ENCODE measurements at places on chromosomes 4 and X.

DNA sequence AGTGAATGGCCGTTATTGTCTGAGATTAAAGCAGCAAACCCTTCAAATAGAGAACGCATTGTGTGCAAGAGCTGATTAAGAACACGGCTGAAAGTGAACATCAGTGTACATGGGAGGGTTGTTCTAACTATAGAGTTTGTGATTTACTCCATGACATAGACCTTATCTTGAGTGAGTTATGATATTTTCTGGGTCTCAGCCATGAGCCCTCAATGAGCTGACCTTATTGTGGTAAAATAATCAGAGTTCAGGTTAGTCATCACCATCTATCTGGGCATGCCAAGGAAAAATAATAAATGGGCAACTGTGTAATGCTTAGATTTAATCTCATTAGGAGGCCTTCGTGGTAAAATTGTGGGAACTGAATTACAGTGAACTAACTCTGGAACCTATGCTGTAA is 33.2 kb upstream of the CLDN24 start:
- DNase-seq: no peak
- H3K36me3 ChIP-seq: no peaks in the 10 kb centered on the region
- H3K4me1 ChIP-seq: no peaks in the 10 kb centered on the region
- no peak overlapping the region for H3K4me3 ChIP-seq
- no peaks in the 10 kb centered on the region for H3K27me3 ChIP-seq

GRCh38 chr4:141132709-141133145 is 542 bp downstream of the RNF150 start:
- peak overlapping the region; percentile 54 for H3K4me3 ChIP-seq
- peaks cover 14% of the 10 kb centered on the region for H3K4me1 ChIP-seq
- no peaks in the 10 kb centered on the region for H3K36me3 ChIP-seq

DNA sequence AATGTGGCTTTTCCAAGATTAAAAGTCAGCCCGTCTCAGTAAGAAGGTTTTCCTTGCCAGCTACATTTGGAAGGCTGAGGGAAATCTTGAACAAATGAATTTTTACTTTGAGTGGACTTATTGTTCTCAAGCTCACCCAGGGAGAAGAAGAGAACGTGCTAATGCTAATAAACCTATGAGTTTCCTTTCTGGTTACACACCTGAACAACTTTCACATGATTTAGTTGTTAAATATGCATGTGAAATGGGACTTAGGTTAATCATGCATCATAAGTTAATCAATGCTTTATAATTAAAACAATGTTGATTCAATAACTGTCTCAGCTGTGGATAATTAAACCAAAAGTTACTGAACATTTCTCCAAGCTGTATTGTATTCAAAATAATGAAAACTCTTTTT is 33.9 kb downstream of the DIPK2B start:
- H3K4me3 ChIP-seq: no peak overlapping the region
- H3K4me1 ChIP-seq: no peaks in the 10 kb centered on the region
- no peaks in the 10 kb centered on the region for H3K36me3 ChIP-seq
- no peaks in the 10 kb centered on the region for H3K27me3 ChIP-seq
- H3K27ac ChIP-seq: no peak overlapping the region

- no peak overlapping the region for H3K27ac ChIP-seq
- no peak overlapping the region for H3K4me3 ChIP-seq
- H3K4me1 ChIP-seq: peaks cover 11% of the 10 kb centered on the region
- H3K27me3 ChIP-seq: peaks cover 6% of the 10 kb centered on the region
- DNase-seq: no peak
Observed at GRCh38 chrX:153475271-153475670, 4.9 kb upstream of the HAUS7 start.

DNA sequence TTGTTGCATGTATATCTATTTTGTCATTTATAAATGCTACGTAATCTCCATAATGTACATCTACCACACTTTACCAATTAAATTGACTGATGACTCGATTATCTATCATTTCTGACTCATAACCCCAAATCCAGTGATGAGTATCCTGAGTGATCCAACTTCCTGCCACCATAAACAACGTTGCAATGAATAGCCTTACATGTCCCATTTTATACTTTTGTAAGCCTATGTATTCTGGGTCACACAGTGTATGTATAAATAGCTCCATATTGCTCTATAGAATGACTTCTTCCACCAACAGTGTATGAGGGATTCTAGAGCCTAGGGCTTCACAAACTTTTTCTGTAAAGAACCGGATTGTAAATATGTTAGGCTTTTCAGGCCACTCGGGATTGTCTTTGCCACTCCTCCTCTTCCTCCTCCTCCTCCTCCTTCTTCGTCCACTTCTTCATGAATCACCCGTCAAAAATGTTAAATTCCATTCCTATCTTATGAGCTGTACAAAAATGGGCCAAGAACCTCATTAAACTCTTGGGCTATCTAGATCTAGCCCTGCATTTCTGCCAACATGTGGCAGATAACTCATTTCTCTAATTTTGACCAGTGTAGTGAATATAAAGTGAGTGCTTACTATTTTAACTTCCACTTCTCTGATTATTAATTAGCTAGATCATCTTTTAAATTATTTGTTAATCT is 672.2 kb upstream of the AMOT start:
- no peaks in the 10 kb centered on the region for H3K36me3 ChIP-seq
- H3K27ac ChIP-seq: no peak overlapping the region
- no peak overlapping the region for H3K4me3 ChIP-seq
- H3K4me1 ChIP-seq: no peaks in the 10 kb centered on the region
- DNase-seq: no peak
- H3K27me3 ChIP-seq: no peaks in the 10 kb centered on the region

GRCh38 chr4:11765849-11766453 is 337.3 kb upstream of the HS3ST1 start:
- no peaks in the 10 kb centered on the region for H3K36me3 ChIP-seq
- no peaks in the 10 kb centered on the region for H3K4me1 ChIP-seq
- H3K4me3 ChIP-seq: no peak overlapping the region
- no peaks in the 10 kb centered on the region for H3K27me3 ChIP-seq
- no peak for DNase-seq

- no peaks in the 10 kb centered on the region for H3K4me1 ChIP-seq
- no peak overlapping the region for H3K4me3 ChIP-seq
- no peaks in the 10 kb centered on the region for H3K27me3 ChIP-seq
- no peak for DNase-seq
- H3K36me3 ChIP-seq: no peaks in the 10 kb centered on the region
Observed at GRCh38 chr4:176261481-176261880, 7.5 kb downstream of the ASB5 start.

GRCh38 chr4:181301735-181302710 is 941.2 kb upstream of the TENM3 start:
- H3K4me3 ChIP-seq: no peak overlapping the region
- peak; percentile 34 for DNase-seq
- no peaks in the 10 kb centered on the region for H3K27me3 ChIP-seq
- no peak overlapping the region for H3K27ac ChIP-seq
- H3K36me3 ChIP-seq: no peaks in the 10 kb centered on the region

DNA sequence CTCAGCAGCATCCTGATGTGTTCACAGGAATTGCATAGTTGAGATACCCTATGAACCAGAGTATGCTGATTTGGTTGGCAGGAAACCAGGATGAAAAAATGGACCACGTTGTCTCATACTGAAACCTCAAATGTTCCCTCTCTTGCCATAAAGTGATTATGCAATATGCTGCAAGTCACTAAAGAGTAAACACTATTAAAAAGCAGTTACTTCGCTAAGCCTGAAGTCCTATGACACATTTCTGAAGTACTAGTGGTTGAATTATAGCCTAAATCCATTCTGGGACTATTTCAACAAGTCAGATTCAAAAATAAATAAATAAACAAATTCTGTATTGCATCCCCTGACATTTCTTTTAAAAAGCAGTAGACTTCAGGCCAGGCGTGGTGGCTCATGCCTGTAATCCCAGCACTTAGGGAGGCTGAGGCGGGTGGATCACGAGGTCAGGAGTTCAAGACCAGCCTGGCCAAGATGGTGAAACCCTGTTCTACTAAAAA is 106.0 kb upstream of the NAP1L5 start:
- peak; percentile 23 for DNase-seq
- H3K36me3 ChIP-seq: no peaks in the 10 kb centered on the region
- H3K4me1 ChIP-seq: peaks cover 23% of the 10 kb centered on the region
- H3K27ac ChIP-seq: peak overlapping the region; percentile 55

DNA sequence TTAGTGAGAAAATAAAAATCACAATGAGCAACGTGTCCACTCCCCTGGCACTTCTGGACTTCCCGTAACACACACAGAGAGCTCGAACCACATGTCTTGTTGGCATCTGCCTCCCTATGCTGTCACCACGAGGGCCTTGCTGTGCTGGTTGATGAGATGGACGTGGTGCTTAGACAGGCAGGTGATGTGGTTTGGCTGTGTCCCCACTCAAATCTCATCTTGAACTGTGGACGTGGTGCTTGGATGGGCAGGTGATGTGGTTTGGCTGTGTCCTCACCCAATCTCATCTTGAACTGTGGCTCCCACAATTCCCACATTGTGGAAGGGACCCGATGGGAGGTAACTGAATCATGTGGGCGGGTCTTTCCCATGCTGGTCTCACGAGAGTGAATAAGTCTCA is 40.0 kb downstream of the FGFRL1 start:
- H3K36me3 ChIP-seq: no peaks in the 10 kb centered on the region
- H3K27me3 ChIP-seq: peaks cover 7% of the 10 kb centered on the region
- no peak for DNase-seq
- peaks cover 12% of the 10 kb centered on the region for H3K4me1 ChIP-seq

DNA sequence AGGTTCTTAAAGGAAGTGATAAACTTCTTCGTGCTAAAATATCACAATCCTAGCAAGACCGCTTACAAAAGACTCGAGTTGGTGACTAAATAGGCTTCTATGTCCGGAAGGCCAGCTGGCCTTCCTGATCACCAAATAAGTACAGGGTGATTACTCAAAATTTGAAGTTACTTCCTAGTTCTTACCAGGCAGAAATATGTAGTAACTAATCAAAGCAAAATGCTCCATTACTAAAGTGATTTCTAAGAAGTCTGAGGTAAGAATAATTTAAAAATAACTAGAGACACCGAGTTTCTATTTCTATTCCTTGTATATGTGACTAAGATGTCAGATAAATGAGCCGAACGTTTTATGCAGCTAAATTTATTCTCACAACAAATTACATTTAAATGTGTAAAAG is 62.2 kb downstream of the NSUN7 start:
- H3K4me1 ChIP-seq: peaks cover 1% of the 10 kb centered on the region
- DNase-seq: no peak
- no peak overlapping the region for H3K4me3 ChIP-seq
- no peaks in the 10 kb centered on the region for H3K27me3 ChIP-seq

- H3K36me3 ChIP-seq: no peaks in the 10 kb centered on the region
- H3K4me1 ChIP-seq: no peaks in the 10 kb centered on the region
- no peaks in the 10 kb centered on the region for H3K27me3 ChIP-seq
- H3K4me3 ChIP-seq: no peak overlapping the region
- DNase-seq: no peak
Observed at GRCh38 chrX:44580466-44580865, 37.8 kb upstream of the FUNDC1 start.

GRCh38 chr4:180909279-180909678 is 1333.9 kb upstream of the TENM3 start:
- H3K4me3 ChIP-seq: no peak overlapping the region
- no peaks in the 10 kb centered on the region for H3K4me1 ChIP-seq
- H3K27me3 ChIP-seq: no peaks in the 10 kb centered on the region
- no peak for DNase-seq
- H3K36me3 ChIP-seq: no peaks in the 10 kb centered on the region
- H3K27ac ChIP-seq: no peak overlapping the region

- DNase-seq: no peak
- no peak overlapping the region for H3K27ac ChIP-seq
- no peak overlapping the region for H3K4me3 ChIP-seq
- no peaks in the 10 kb centered on the region for H3K27me3 ChIP-seq
- no peaks in the 10 kb centered on the region for H3K36me3 ChIP-seq
- H3K4me1 ChIP-seq: no peaks in the 10 kb centered on the region
Observed at GRCh38 chr4:107500551-107500950, 219.5 kb downstream of the PAPSS1 start.

GRCh38 chr4:118175506-118175905 is 141.2 kb downstream of the NDST3 start:
- DNase-seq: no peak
- H3K4me3 ChIP-seq: no peak overlapping the region
- H3K4me1 ChIP-seq: no peaks in the 10 kb centered on the region
- H3K36me3 ChIP-seq: no peaks in the 10 kb centered on the region

- no peak overlapping the region for H3K27ac ChIP-seq
- no peak for DNase-seq
- no peaks in the 10 kb centered on the region for H3K4me1 ChIP-seq
- H3K36me3 ChIP-seq: no peaks in the 10 kb centered on the region
- no peak overlapping the region for H3K4me3 ChIP-seq
- H3K27me3 ChIP-seq: no peaks in the 10 kb centered on the region
Observed at GRCh38 chr4:108398316-108398715, 222.1 kb upstream of the RPL34 start.

DNA sequence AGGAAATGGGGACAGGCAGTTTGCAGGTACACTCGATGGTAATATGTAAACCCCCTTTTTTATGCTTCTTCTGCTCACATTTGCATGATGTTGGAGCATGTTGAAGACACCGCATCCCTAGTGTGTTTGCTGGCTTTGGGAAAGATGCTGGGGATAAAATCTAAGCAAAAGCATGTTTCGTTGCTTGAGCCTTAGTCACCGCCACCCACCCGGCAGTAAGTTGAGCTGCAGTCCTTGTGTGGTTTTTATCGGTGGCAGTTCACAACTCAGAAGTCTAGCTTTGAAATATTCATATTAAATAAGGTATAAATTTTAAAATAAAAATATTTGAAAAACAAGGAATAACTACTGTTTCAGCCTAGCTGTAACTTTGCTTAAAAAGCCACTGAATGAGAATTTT is 21.7 kb upstream of the MND1 start:
- no peak overlapping the region for H3K4me3 ChIP-seq
- no peak for DNase-seq
- no peaks in the 10 kb centered on the region for H3K36me3 ChIP-seq
- no peaks in the 10 kb centered on the region for H3K27me3 ChIP-seq
- no peaks in the 10 kb centered on the region for H3K4me1 ChIP-seq
- H3K27ac ChIP-seq: no peak overlapping the region

GRCh38 chr4:105556206-105556605 is 3.8 kb downstream of the ARHGEF38 start:
- DNase-seq: no peak
- no peaks in the 10 kb centered on the region for H3K27me3 ChIP-seq
- H3K4me1 ChIP-seq: no peaks in the 10 kb centered on the region
- H3K36me3 ChIP-seq: no peaks in the 10 kb centered on the region

DNA sequence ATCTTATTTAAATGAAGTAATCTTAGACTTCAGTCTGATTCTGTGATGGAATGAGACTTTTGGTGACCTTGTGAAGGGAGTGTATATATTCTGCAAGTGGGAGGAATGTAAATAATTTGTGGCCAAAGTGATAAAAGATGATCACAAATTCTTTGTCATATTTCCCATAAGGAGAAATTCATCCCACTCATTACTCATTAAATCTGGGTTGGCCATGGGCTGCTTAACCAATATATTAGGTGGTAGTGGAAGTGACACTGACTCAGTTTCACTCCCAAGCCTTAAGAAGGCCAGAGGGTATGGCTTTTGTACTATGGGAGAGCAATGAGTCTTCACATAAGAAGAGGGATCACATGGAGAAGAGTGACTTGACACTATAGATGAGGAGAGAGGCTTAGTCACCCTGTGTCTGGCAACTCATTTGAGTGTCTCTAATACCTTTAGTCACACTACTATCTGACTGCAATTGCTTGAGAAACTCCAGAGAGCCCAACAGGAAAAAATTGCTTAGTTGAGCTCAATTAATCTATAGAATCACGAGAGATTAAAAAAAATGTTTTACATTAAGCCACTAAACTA is 408.2 kb upstream of the PITX2 start:
- H3K27ac ChIP-seq: no peak overlapping the region
- H3K4me1 ChIP-seq: no peaks in the 10 kb centered on the region
- no peak for DNase-seq
- H3K4me3 ChIP-seq: no peak overlapping the region
- no peaks in the 10 kb centered on the region for H3K36me3 ChIP-seq

GRCh38 chrX:71162981-71163380 is 18.3 kb downstream of the NLGN3 start:
- no peak for DNase-seq
- H3K4me3 ChIP-seq: no peak overlapping the region
- no peak overlapping the region for H3K27ac ChIP-seq
- H3K36me3 ChIP-seq: no peaks in the 10 kb centered on the region
